ENCODE measurements at places on chromosomes 11 and 22. TPM values are rescaled to one million over a fixed set of nuclear protein-coding genes. Genes with fewer than 3 reads are reported as not detected.

Gene KRTAP5-2
- total RNA-seq = not detected

Gene SERPING1
- total RNA-seq = 15.1 TPM

Gene MYO7A
- total RNA-seq = 6.3 TPM

Gene CELSR1
- 2.1 TPM for total RNA-seq

Gene RFPL1
- total RNA-seq = not detected

Gene MPZL2
- 1.0 TPM for total RNA-seq

Gene OOSP4A
- not detected for total RNA-seq

Gene ADM2
- total RNA-seq = under 0.01 TPM

Gene SCGB1C1
- total RNA-seq = not detected

Gene POU2AF1
- total RNA-seq = not detected

Gene C11orf91
- not detected for total RNA-seq

Gene TMEM135
- 35.5 TPM for total RNA-seq

Measured in skeletal muscle tissue (tissue), 5 donors.